ENCODE measurements at places on chromosomes 2 and 18.

DNA sequence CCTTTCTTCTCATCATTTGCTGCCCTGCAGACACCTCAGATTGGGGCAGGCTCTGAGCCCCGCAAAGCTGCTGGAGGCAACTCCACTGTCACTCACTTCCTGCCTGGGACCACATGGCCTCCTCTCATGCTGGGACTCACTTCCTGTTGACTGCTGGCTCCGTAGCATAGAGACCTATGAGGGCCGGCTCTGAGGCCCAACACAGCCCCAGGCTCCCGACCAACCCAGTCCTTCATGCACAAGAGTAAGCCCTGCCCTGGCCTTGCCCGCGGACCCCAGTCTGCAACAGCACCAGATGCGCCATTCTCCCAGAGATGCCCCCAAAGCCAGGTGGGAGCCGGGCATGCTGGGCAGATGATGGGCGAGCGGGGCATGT is 55.7 kb downstream of the DNMT3A start:
- DNase-seq = no peak

GRCh38 chr18:57243624-57244179 is 96.8 kb downstream of the BOD1L2 start:
- no peak for DNase-seq

DNA sequence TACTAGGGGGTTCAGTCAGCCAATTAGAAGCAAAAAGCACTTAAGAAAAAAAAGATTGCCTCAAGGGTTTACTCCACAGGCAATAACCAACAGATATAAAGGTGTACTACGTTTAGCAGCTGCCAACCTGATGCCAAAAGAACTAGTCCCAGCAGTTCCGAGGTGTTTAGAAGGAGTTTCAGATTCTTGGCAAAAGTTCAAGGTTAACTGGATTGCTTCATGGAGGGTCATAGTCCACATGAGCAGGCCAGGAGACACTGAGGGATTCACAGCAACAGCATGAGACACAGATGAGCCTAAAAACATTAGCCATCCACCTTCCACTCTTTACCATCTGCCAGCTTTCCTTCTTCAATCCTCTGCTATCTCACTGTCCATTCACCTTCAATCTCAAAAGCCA is 4.9 kb upstream of the DNAH7 start:
- no peak for DNase-seq

GRCh38 chr2:147657086-147658000 is 187.5 kb upstream of the ACVR2A start:
- no peak for DNase-seq

GRCh38 chr18:34909637-34910364 is 131.4 kb upstream of the MAPRE2 start:
- no peak for DNase-seq

GRCh38 chr18:62384610-62385097 is 59.5 kb downstream of the TNFRSF11A start:
- DNase-seq = no peak

DNA sequence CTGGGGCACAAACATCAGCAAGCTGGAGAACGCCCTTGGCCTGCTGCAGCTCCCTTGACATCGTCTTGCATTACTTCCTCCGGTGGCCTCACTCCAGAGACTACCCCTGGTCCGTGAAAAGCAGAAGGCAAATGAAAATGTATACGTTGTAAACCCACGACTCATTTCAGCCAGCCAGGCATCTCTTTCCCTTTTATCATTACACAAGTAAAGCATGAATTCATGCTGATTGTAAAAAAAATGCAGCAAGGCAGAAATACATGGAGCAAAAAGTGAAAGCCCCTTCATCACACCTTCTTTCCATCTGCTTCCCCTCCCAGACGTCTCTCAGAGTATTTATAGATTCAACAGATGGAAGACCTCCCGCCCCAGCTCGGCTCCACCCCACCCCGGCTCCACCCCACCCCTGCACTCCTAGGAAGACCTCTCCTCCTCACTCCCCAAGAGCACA is 41.6 kb upstream of the RALBP1 start:
- no peak for DNase-seq

DNA sequence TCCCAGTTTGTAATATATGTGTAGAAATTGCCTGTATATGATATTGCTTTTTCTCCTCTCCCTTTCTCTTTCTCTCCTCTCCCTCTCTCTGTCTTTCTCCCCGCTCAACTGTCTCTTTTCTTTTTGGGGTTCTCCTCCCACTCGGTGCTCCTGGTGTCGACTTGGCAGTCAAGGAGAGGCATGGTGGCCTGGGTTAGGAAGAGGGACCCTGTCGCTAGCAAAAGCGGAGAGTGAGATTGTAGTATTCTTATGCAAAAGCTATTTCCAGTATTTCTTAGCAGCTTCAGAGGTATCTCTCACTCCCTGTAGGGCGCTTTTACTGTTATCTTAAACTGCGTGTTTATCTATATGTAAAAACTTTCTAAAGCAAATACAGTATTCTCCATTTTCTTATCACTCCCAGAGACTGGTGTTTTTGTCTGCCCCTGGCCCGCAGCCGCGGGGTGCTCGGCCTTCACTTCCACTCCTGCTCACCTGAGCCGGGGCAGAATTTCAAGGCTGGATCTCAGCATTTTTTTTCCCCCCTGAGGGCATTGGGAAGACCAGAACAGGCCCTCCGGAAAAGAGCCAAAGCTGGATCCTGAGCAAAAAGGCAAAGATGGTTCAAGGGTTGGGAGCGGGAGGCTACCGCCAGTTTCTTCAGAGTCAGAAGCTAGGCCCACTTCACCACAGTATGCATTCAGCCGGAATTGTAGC is 4.3 kb downstream of the SIX3 start:
- DNase-seq = no peak

GRCh38 chr2:138842341-138842740 is 62.2 kb upstream of the NXPH2 start:
- DNase-seq = no peak

GRCh38 chr2:194750926-194751325 is 906.1 kb upstream of the SLC39A10 start:
- no peak for DNase-seq

- DNase-seq = no peak
These were observed 117.1 kb upstream of the MGAT5 start for GRCh38 chr2:134136731-134137130.

Measured in substantia nigra (tissue), 51 donors.